ENCODE measurements at places on chromosomes 2 and 18.
A peak's percentile ranks its signal among the peaks of the same experiment; 100 is the strongest.

- DNase-seq: no peak
Measured at GRCh38 chr2:124530203-124530602, 505.1 kb downstream of the CNTNAP5 start.

GRCh38 chr18:61854578-61855448 is 38.0 kb downstream of the RNF152 start:
- no peak for DNase-seq

DNA sequence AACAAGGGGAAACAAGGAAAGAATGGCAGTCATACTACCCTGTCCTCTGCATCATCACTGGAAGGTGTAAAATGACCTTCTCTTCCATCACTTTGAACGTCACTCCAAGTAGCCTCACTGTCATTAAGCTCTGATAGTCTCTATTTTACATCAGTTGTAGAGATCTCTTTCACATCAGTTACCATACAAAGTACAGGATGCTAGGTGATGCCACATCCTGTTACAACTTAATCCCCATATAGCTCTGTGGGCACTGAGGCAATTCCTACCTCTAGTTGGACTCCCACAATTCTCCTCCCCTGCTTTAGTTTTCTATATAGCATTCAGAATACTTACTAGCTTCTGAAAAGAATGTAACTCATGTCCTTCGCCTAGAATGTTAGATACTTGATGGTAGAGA is 55.1 kb upstream of the TTC27 start:
- peak; percentile 10 for DNase-seq

DNA sequence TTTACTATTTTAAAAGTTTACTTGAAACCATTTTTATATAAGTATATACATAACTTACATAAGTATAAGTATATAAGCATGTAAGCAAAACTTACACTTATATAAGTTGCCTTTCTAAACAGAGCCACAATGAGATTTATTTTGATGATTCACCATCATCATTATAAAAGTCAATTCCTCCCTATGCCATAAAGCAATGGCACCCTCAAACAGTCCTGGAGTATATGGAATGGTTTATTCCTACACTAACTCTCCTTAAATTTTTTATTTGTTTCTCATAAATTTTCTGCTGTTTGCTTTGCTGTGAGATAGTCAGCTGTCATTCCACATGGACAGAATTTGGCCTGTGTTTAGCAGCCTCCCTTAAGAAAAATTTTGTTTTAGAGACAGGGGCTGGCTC is 114.2 kb downstream of the NAB1 start:
- DNase-seq: no peak

GRCh38 chr2:165795011-165795410 is 964 bp upstream of the GALNT3 start:
- peak; percentile 11 for DNase-seq

- no peak for DNase-seq
Measured at GRCh38 chr2:128314348-128315121, 4.1 kb downstream of the HS6ST1 start.

DNA sequence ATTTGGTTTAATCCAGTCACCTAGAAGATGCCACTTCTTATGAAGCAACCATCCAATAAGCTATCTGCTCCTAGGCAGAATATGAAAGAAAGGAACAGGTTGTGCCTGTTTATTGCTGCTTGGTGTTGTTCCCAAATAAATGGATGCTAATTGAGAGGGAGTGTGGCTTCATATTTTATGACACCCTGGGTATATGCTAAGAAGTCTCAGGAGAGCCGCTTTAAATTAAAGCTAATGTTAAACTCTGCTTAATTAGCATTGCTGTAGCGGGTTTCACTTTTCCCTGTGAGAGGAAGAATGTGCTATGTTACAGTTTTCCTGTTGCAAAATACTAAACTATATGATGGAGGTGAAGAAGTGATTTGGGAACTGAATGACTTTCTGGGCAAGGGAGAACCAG is 48.7 kb upstream of the TANK start:
- DNase-seq: no peak

GRCh38 chr2:200199576-200200263 is 106.8 kb upstream of the SPATS2L start:
- peak; percentile 61 for DNase-seq

GRCh38 chr2:73850009-73850408 is 21.2 kb downstream of the STAMBP start:
- DNase-seq: no peak

DNA sequence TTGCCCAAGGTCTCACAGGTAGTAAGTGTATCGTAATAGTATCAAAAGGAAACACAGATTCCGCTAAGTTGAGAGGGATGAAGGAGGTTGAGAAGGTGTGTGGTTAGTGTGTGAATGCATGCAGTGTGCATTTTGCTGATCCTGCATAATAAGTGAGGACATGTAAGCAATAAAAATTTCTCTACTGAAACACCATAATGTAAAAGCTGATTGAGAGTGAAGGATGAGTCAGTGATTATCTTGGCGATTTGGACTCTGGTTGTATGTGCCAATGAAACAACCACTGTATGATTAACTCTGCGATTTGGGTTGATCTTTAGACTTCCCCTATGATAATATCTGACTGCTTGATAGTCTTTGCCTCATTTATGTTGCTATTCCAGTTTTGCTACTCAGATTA is 16.7 kb upstream of the ADGRF3 start:
- no peak for DNase-seq

- no peak for DNase-seq
Measured at GRCh38 chr2:197078535-197078934, 152.0 kb upstream of the PGAP1 start.

DNA sequence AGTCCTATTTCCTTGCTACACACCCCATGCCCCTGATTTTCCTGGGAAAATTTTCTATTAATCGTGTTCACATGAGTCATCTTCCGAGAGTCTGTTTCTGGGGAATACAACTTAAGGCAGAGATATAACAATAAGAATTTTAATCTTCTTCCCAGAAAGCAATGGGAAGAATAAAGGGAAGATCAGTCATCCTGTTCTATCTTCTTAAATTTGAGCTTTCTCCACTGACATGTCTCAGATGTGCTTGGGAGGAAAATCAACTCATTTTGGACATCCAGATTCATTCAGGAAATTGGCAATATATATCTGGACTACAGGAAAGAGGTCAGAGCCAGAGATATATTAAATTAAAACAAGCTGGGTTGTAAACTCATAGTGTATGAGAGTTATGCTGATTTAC is 62.3 kb upstream of the SPAG16 start:
- DNase-seq: no peak

GRCh38 chr2:228408529-228409227 is 227.2 kb upstream of the SPHKAP start:
- no peak for DNase-seq

- peak; percentile 72 for DNase-seq
Measured at GRCh38 chr2:43226955-43227829, 786 bp upstream of the ZFP36L2 start.

- DNase-seq: peak; percentile 87
Measured at GRCh38 chr2:229273723-229274338, 2.7 kb upstream of the PID1 start.

- no peak for DNase-seq
Measured at GRCh38 chr2:215973145-215973792, 40.1 kb downstream of the MREG start.

- DNase-seq: no peak
Measured at GRCh38 chr2:23526114-23526513, 141.1 kb downstream of the KLHL29 start.

DNA sequence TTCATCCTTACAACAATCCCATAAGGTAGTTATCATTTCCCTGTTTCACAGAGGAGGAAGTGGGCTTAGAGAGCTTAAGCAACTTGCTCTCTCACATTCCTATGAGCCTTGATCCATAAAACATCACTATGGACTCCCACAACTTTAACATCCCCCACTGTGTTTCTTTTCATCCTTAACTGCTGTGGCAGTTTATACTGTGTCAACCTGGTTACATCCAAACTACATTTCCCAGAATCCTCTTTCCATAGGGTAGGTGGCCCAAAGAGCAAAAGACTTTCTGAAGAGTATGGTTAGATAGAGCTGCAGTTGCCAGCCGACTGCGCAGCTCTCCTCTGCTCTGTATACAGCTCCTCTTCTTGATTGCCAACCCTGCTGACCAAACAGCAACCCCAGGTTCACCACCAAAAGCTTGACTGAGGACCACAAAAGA is 22.5 kb downstream of the MAP3K2 start:
- no peak for DNase-seq

GRCh38 chr2:23513245-23513871 is 128.4 kb downstream of the KLHL29 start:
- no peak for DNase-seq

DNA sequence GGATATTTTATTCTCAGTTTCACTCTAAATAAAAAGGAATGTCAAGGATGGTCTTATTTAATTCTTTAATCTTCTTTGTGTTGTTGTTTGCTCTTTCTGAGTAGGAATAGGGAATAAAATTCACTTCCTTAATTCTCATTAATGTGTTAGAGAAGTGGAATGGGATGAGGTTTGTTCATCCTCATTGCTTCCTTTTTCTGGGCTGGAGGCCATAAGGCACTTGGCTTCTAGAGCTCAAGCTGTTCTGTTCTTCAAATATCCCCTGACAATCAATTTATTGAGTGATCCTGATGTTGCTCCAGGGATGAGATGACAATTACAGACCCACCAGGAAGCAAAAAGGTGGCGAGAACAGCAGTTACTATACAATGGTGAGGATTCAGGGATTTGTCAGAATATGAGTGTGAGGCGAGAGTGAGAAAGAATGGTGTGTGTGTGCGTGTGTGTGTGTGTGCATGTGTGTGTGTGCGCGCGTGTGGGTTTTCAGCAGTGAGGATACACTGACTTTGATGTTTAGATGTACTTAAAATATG is 557.6 kb upstream of the FANCL start:
- no peak for DNase-seq

GRCh38 chr2:27647289-27647688 is 16.1 kb downstream of the SUPT7L start:
- no peak for DNase-seq

DNA sequence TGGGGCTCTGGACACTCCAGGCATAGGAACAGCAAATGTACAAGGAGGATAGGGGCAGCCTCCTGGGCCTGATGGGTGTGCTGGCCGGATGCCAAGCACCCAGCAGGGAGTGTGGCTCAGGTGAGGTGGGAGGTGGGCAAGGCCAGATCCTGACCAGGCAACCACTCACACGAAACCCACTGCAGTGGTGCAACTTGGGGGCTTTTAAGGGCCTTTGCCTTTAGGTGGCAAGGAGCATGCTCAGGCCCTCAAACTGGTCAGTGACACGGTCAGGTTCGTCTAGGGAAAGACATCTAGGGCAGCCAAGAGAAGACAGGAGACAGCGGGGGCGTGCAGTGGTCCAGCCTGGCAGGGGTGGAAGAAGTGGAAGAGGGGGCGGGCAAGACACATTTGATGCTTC is 18.4 kb upstream of the TEX51 start:
- DNase-seq: no peak

DNA sequence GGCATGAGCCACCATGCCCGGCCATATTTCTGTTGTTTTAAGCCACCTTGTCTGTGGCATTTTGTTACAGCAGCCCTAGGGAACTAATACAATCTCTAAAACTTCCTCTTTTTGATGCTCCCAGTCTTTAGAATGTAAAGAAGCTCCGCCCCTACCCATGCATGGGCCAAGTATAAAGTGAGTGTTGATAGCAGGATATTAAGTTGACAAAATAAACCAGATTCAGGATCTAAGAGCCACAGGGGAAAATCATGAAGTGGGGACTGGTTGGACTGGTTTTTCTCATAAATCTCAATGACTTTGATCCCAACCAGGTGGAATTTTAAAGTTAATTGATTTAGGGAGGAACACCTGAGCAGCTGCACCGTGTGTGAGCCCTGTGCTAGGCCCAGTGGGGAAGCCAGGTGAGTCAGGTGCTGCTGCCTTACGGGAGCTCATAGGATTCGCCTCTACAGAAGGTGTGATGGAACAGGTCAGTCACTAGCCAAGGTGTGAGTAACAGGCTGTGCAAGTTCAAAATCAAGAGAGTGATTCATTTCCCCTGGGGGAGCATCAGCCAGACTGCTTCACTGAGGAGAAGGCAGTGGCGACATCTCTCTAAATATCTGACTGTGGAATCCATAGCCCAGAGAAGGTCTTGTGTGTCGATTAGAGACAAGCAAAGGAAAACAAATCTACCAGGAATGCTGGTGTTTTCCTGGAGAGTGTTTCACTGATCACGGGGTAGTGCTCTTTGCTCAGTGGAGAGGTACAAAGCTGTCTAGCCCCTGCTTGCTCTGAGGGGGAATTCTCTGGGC is 63.0 kb upstream of the MSH2 start:
- peak; percentile 88 for DNase-seq

DNA sequence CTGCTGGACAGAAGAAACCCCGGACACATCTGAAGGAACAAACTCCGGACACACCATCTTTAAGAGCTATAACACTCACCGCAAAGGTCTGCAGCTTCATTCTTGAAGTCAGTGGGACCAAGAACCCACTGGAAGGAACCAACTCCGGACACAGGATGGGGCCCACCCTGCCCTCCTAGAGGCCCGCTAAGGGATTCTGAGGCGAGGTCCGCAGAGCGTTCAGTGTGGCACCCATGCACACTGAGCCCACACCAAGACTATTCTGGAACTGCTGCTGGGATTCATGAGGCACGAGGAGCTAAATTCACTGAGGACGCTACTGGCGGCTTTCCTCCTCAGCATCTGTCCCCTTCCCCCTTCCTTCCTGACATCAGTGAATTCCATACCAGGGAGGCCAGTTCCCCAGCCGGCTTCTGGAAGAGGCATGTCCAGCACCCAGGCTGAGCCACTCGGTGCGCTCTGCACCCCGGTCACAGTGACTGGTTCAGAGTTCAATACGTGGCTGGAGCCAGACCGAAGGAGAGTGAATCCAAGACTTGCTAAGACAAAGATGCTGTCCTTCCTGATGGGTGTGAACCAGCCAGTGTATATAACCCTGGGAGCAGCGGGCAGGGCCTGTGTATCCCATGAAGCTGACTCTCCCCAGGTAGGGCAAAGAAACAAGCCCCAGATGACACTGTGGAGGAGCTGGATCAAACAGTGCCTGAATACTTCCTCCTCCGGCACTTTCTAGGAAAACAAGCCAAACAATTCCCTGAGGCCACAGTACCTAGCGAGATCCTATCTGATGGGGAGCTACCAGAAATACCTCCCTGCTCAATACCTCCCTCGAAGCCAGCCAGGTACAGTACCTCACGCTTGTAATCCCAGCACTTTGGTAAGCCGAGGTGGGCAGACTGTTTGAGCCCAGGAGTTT is 11.1 kb downstream of the HDAC4 start:
- no peak for DNase-seq

GRCh38 chr2:199462956-199463692 is 5.4 kb upstream of the SATB2 start:
- peak; percentile 56 for DNase-seq

- DNase-seq: no peak
Measured at GRCh38 chr18:6644836-6645627, 84.5 kb upstream of the ARHGAP28 start.

GRCh38 chr2:46318579-46319460 is 21.6 kb downstream of the EPAS1 start:
- no peak for DNase-seq

GRCh38 chr18:39994498-39994897 is 1960.5 kb upstream of the PIK3C3 start:
- no peak for DNase-seq

Measured in A172 (cell line).